LHCN-M2 (cell line): ENCODE measurements at places on chromosomes 5 and 9.

DNA sequence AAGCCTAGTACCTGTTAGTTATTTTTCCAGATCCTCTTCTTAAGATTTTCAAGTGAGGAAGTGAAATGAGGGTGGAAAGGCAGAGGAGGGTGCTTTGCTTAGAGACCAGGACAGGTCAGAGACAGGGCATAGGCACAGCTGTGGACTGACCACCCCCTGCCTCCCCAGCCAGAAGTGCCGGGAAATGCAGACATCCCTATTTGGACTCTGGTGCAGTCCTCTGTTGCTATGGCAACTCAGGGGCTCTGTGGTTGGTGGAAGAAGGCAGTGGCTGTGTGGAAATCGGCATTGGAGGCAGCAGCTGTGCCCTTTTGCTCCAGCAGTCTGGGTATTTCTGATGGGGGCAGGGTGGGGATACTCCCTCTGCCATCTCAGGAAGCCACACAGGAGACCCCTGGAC is 43.3 kb upstream of the NDFIP1 start:
- DNase-seq: peak; percentile 91

GRCh38 chr5:164360589-164360988 is 855.2 kb downstream of the MAT2B start:
- DNase-seq: peak; percentile 53

DNA sequence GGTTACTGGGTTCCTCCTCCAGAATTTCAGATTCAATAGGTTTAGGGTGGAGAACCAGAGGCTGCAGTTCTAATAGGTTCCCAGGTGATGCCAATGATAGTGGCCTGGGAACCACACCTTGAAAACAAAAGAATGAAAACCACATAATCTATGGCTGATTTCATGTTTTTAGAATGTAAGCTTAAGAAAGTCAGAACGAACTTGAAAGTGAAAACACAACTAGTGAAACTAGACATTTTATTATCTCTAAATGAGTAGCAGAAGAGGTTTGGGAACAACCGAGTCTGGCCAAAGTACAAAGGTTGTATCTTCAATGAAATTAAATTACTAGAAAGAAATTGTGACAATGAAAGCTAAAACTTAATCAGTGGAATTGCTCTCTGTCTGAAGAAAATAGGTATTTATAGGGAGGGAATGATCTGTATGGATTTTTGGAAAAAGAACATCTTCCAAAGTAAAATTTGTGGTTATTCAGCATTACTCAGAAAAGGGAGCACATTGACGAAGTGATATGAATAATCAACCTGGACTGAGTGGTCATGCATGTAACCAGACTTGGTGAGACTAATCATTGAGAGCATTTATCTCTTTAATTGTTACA is 24.9 kb upstream of the CEP120 start:
- no peak for DNase-seq

- DNase-seq: no peak
These were observed 5.0 kb upstream of the MRNIP start for GRCh38 chr5:179863449-179864085.

GRCh38 chr5:174675916-174676315 is 48.5 kb upstream of the MSX2 start:
- DNase-seq: no peak

DNA sequence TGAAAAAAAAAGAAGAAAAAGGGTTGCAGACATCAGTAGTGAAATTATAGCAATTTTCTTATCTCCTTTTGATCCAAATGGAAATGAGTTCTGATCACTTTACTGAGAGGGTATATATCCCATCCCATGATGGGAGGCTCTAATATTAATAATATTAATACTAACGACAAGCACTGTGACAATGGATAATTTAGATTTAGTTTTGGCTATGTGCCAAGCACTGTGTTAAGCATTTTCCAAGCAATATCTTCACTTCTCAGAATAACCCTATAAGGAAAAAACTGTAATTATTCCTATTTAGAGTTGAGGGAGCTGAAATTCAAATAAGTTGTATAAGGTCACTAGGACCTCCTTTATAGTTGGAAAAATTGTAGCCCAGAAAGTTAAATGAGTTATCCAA is 58.4 kb upstream of the ASTN2 start:
- DNase-seq: no peak

DNA sequence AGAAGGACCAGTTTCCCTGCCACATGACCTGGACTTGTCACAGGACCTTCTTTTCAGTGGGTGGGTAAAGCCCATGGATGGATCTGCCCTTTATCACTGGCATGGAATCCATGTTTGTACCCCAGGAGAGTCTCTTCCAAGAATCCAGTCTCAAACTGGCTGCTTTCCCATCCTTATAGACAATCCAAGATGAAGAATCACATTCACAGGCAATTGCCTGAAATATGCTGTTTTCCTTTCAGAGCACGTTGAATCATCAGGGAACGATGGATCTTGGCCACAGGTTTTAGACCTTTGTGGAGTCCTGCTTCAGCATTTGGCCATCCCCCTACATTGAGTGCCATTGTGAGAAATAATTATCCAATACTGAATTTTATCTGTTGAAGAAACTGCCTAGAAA is 319.8 kb downstream of the ASTN2 start:
- no peak for DNase-seq

DNA sequence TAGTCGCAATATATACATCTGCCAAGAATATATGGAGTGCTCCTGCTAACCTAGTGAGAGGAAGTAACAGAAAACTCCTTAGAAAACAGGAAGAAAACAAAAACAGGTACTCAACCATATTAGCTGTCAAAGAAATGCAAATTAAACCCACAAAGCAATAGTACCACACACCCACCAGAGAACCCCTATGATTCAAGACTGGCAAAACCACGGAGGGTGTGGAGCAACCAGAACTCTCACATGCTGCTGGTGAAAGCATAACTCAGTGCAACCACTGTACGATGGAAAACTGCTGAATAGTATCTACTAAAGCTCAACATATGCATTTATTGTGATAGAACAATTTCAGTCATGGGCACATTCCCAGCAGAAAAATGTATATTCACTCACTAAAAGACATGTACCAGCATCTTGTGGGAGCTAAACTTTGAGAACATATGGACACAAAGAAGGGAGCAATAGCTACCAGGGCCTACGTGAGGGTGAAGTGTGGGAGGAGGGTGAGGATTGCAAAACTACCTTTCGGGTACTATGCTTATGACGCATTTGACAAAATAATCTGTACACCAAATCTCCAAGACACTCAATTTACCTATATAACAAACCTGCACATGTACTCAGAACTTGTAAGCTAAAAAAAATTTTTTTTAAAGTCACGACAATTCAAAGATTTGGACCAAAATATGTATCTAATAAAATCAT is 34.0 kb downstream of the PTPN3 start:
- no peak for DNase-seq

- DNase-seq: no peak
These were observed 175.9 kb upstream of the MAP3K1 start for GRCh38 chr5:56639476-56639875.

DNA sequence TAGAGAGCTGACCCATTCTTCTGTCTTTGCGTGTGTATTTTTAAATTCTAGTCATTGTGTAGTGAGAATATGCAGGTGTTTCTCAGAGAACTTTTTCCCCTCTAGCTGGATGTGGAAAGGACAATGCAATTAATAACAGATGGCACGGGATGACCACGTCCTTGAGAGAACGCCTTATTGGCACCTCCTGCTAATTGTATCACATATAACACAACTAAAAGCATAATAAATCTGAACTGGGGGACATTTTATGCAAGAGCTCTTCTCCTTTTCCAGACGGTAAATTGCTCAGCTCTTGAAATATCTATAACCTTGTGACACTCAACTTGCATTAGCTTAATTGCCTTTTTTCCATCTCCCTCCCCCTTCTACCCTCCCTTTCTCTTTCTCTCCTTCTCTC is 62.9 kb upstream of the IZUMO3 start:
- no peak for DNase-seq

DNA sequence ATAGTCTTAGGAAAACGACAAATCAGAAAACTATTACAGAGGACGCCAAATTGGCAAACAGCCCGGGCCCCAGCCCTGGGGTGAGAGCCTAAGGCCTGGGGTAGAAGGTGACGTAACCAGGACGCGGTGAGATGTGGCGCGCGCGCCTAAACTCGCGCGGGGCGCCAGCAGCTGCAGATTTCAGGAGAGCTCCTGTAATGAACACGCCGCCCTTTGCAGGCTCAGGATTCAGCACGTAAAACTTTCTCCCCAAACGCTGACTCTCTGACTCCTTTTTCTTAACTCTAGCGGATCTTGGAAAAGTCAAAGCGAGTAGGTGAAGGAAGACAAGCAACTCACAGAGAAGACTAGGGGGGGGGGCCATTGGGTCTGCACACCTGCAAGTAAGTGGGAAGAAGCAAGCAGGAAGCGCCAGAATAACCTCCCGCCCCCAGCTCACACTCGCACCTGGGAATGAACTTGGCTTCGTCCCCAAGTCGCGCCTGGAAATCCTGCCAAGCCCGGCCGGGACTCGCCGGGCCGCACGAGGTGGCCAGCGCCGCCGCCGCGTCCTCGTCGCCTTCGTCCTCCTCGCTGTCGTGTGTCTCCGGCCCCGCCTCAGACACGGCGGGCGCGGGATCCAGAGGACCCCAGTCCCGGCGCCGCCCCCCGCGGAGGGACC is 822 bp downstream of the RASEF start:
- DNase-seq: no peak

DNA sequence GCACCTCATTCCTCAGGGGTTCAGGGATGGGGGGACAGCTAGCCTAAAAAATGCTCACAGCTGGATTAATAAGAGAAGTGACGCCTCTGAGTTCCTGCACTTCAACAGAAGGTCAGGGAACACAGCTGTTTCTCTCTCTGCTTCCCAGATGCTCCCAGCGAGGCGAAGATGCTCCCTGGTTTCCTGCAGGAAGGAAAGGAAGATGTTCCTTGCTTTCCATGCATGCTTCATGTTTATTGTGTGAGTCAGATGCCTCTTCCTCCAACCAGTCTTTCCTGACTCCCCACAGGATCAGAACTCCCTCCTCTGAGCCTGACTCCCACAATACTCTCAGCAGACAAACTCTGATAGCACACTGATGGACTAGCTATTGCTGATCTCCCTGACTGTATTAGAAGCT is 71.9 kb downstream of the MFAP3 start:
- DNase-seq: peak; percentile 67

DNA sequence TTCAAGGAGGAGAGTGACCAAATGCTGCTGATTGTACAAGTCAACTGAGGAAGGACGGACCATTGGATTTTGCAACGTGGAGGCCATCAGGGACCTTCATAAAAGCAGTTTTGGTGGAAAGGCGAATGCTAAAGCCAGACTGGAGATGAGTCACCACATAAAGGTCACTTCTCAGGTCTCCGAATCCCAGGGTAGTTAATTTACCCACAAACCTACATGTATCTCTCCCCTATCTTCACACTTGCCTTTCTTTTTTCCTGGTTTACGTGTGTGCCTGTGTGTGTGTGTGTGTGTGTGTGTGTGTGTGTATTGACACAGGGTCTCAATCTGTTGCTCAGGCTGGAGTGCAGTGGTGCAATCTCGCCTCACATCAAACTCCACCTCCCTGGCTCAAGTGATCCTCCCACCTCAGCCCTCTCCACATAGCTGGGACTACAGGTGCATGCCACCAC is 4.6 kb upstream of the CTNNA1 start:
- DNase-seq: peak; percentile 19

GRCh38 chr5:63555874-63556273 is 406.4 kb downstream of the HTR1A start:
- no peak for DNase-seq

GRCh38 chr5:134738133-134738962 is at the start of gene CAMLG:
TSS of gene CAMLG (plus strand) at chr5:134738548. CDS start at chr5:134738621, 73 bp downstream.
- peak; percentile 98 for DNase-seq

DNA sequence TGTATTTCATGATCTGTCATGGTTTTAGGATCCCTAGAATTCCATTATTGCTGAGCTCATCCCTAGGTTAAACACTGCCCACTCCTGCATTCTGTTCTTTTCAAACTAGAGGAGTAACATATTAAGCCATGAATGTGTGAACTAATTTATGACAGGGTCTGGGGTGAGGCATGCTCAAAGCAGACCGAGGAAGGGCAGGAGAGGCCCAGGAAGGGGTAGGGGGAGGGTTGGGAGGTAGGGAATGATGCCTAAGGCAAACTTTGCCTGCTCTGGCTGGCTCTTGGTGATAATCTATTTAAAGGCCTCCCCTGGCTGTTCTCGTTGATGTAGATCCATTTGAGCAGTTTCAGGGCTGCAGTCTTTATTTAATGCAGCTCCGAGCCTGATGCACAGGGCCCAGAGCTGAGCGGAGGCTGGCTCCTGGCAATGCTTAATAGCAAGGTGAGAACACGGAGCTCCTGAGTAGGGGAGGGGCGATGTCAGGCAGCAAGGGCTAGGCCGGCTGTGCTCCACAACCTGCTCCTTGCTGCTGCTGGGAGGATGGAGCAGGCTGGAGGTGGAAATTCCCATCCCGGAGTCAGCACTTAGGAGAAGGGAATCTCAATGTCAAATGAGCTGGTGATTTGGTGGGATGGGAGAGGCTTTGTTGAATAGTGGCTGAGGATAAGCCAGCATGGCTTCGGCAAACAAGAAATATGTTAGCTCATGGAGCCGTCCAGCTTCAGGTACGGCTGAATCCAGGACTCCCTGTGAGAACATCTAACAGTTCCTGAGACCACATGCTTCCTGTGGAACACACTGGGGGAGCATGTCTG is 73.2 kb upstream of the UNC5A start:
- no peak for DNase-seq

DNA sequence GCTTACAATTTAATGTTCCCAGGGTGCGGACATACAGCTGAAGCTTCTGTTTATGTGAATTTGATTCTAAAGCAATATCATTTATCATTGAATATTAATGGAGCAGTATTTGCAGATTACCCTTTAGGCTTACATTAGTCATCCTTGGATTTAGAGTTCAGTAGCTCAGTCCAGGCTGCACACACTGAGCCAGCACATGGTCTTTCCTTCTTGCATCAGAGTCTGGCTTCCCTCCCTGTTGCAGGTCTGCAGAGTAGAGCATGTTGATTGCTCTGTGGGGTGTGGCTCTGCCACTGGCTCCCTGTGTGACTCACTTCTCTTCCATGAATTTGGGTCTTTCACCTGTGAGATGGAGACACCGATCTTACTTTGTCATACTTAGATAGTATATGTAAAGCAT is 36.8 kb downstream of the NSG2 start:
- DNase-seq: no peak

DNA sequence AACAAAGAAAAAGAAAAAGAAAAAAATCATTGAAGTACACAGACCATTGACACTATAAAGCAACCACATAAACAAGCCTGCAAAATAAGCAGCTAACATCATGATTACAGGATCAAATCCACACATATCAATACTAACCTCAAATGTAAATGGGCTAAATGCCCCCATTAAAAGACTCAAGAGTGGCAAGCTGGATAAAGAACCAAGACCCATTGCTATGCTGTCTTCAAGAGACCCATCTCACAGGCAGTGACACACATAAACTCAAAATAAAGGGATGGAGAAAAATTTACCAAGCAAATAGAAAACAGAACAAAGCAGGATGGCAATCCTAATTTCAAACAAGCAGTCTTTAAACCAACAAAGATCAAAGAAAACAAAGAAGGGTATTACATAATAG is 15.7 kb upstream of the FBN2 start:
- no peak for DNase-seq
